ENCODE measurements at places on chromosomes 6 and 20.

- DNase-seq: no peak
Observed at GRCh38 chr6:47202644-47203205, 107.0 kb downstream of the TNFRSF21 start.

- no peak for DNase-seq
Observed at GRCh38 chr6:3758842-3759144, 7.3 kb upstream of the PXDC1 start.

GRCh38 chr6:57224769-57225515 is 2.8 kb upstream of the RAB23 start:
- DNase-seq: no peak

DNA sequence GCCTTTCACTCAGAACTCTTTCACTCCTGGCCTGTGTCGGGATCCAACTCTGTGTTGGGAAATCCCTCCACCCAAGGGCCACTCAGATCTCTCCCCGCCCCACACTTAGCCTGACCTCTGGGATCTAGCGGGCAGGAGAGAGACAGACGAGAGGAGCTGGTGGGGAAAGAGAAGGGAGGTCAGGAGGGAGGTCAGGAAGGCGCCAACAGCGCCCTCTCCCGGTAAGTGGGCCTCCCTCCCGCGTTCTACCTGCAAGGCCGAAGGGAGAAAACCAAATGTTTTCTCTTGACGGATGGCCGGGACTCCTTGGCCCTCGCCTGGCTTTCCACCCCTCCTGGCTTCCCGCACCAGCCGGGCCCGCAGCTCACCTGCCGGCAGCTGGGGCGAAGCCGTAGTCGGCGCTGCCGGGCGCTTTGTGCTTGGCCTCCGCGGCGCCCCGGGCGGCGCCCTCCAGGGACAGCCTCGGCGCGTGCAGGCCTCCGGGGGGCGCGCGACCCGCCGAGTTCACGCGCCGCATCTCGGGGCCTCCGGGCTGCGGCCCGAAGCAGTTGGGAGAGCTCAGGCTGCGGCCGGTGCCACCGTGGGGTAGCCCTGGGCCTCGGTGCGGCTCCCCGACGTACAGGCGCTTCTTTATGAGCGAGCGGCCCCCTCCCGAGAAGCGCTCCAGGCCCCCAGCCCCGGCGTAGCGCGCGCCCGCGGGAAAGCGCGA is 38.2 kb downstream of the C6orf132 start:
- no peak for DNase-seq

GRCh38 chr6:67698534-67698933 is 936.5 kb upstream of the ADGRB3 start:
- DNase-seq: peak; percentile 58

- DNase-seq: no peak
Observed at GRCh38 chr6:127058936-127059335, 59.5 kb upstream of the RSPO3 start.

DNA sequence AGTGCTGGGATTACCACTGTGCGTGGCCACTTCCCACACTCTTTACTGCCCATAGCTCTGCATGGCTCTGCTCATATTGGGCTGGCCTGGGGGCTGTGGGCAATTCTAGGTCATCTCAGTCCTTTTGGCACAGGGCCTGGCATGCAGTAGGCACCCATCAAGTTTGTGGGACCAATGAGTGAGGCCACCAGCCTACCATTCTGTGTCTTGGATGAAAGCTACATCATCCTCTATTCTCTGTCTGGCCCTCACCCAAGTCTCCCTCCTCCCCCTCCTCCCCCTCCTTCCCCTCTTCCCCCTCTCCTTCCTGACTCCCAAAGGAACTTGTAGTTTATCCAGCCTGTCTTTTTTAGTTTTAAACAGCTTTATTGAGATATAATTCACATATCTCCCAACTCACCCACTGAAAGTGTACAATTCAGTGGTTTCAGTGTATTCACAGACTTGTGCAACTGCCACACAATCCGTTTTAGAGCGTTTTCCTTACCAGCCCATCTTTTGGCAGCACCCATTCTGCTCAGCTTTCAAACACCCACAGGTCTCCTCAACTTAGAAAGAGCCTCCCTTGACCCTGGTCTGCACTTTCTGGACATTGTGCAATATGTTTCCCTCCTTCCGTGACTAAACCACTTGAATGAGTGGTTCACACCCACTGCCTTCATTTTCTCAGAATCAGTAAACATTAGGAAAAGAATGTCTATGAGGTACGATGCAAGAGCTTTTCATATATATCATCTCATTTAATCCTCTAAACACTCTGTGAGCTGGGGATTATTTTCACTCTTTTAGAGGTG is 21.5 kb upstream of the MRPS18A start:
- no peak for DNase-seq

GRCh38 chr20:9838035-9838377 is 870 bp downstream of the PAK5 start:
- DNase-seq: no peak

DNA sequence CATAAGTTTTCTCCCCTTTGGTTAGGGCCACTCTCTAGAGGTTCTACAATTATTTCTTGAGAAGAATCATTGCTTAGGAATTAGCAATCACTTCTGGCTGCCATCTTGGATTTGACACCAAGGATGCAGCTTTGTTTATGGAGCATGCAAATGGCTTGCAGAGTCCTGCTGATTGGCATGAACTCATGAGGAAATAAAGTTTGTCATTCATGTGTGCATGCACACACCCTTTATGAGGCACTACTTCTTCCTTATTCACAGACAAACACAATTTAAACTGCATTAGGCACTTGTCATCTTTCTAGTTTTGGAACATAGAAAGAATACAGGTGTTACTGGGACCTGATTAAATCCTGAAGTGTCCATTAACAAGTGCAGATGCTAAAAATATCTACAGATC is 42.5 kb upstream of the HIVEP2 start:
- no peak for DNase-seq

DNA sequence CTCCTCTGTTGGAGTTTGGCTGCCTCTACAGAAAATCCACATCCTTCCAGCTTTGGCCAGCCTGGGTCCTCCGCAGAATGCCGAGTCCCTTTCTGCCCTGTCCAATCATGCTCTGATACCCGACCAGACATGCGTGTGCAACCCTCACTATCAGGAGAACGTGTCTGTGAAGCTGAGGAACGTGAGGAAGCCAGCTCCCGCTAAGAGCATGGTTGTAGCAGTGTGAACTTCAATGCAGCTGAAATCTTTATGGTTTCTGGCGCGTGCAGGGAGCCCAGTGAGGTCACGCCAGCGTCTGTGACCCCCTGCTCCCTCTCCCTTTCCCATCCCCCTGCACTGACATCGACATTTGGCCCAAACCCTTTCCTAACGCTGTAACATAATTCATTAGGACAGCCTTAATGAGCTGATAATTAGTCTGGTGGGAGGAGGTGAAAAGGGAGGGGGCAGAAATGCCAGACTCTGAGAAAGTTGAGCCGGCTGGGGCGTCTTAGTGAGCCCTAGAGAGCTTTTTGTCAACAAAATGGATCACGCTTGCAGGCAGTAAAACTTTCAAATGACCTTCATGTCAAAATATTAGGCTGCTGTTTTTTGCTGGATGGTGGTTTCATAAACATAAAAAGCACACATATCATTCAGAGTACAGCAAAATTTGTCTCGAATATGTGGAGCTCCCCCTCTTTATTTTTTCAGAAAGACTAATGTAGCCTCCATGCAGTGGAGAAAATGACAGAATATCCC is 423.3 kb downstream of the QKI start:
- DNase-seq: no peak

DNA sequence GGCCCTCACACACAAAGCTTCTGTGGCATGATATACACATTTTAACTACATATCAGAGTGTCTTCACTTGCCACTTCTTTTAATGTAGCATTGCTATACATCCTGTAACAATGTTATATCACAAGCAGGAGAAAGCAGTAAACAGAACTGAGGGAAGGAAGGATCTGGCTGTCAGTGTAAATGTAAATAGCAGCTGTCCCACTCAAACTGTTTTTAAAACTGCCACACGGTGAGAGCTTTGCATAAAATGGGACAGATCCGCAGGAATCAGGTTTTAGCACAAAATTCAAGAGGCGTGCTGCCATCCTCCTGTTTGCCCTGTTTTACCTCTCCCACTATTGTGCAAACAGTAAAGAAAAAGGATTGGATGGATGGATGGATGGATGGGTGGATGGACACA is 28.8 kb downstream of the TFAP2D start:
- no peak for DNase-seq

DNA sequence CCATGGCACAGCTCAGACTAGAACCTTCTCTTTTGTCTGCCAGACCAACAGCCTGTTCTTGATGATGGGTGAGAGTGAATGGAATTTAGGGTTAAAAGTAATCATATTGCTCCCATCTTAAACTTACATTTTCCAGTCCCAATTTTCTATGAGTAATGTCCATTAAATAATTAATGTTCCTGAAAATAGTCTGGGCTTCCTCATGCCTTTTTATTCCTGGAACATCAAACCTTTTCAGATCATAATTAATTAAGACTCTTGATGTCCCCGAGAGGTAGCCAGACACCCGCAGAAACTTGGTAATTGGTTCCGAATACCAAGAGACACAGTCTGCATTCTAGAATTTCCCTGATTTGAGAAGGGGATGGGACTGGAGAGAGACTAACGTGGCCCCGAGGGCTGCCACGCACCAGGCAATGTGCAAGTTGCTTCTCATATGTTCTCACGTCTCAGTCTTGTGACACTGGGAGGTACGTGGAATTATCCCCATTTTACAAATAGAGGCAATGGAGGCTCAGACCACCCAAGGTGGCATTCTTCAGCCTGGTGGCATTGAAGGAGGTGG is 78.6 kb upstream of the TOX2 start:
- no peak for DNase-seq
